IMR-90 (cell line): ENCODE measurements at places on chromosomes 4 and X.

DNA sequence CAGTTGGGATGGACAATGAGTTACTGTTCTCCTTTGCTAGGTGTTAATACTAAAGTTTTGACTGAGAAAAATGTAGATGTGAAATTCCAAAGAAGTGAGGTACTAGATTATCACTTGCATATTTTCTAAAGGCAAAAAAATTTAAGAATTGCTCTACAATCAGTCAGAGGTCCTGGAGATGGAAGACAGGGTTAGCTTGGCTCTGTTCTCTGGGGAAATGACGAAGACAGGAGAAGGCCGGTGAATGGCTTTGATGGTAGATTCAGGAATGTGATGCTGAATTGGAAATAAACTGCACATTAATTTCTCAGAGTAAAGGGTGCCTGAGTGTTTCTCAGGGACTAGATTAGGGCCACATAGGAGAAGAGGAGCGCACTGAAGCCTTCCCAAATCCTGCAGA, 214.0 kb upstream of the LEF1 start:
- no peak for DNase-seq

GRCh38 chr4:83272900-83273299, 11.7 kb downstream of the COQ2 start:
- DNase-seq: no peak

DNA sequence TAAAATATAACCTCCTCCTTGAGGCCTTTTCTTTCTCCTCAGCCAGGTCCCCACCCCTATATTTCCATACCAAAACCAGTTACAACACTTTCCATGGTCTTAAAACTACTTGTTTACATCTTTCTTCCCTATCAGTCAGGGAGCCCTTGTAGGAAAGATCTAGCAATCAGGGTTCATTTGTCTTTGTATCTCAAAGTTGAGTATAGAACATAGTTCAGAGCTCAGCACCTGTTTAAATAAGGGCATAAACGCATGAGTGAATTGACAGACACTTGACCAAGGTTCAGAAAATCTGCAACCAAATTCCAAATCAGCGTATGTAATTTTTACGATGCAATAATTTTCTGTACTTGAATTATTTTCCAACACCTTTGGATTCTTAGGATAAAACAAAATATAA, 352.2 kb upstream of the MAGEB16 start:
- DNase-seq: no peak

DNA sequence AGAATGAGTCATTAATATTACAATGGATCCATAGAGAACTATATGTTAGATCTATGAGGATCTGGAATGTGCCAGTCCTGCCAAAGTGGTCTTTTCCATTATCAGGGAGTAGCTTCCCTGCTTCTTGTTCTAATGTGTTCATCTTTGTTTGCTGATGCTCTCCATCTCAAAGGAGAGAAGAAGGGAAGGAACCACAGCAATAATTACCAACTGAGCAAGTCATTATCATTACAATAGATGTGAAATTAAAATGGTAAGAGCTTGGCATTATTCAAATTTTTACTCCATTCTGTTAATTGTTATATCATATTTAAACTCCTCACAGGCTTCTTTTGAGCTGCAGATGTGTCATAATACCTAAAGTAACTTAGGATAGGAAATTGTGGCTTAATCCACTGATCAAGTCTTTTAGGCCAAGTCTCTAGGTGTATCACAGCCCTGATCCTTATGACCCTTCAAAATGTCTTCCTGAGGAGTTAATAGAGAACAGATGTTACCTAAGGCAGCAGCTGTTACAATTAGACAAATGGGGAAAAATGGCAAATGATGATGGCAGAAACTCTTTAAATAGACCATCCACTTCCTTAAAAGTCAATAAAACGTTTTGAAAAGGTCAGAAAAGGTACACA, 1492.7 kb upstream of the IGFBP7 start:
- no peak for DNase-seq

GRCh38 chr4:184348311-184349233, 125.8 kb downstream of the IRF2 start:
- peak; percentile 90 for DNase-seq

DNA sequence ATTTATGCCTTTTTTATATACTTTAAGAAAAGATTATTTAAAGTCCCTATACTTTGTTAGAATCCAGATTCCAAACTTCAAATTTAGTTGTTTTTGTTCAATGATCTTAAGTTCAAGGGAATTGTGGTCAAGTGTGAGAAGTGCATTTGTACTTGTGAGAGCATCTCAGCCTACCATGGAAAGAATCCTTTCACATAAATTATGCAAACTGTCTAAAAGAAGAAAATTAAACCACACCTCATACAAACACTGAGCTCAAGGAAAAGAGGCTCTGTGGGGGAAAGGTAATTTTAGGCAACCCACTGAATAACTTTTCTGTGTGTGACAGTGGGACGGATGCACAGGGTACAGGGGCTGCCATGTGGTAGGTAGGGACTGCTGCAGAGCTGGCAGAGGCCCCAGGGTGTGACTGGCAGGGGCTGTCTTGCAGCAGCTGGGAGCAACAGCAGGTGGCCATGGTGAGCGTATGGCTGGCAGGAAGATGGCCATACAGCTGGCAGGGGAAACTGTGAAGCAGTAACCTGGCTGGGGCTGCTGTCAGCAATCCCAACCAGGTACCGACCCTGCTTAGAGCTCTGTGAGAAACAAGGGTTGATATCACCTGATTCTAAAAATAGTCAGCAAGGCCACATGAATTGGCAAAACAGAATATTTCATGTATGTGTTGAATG, 130.6 kb downstream of the UGT8 start:
- no peak for DNase-seq

- peak; percentile 41 for DNase-seq
Measured at GRCh38 chr4:181030961-181031360, 1212.2 kb upstream of the TENM3 start.

- DNase-seq: no peak
Measured at GRCh38 chr4:137360761-137361160, 171.5 kb downstream of the PCDH18 start.

DNA sequence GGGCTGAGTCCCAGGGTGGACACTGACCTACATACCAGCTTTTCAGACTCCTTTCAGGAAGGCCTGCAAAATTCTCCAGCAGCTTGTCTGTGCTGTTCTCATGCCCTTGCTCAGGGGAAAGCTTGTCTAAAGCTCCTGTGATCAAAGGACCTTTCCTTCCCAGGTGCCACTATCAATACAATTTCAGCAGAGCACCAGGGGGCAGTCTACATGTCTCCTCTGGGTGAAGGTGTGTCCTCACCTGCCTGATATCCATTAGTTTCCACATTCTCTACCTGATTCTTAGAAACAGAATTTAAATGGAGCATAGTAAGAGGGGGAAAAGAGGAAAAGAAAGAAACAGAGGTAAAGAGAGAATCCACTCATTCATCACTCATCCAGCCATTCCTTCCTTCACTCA, 114.2 kb downstream of the PPARGC1A start:
- DNase-seq: no peak
